ENCODE measurements at places on chromosomes 5 and 9.

GRCh38 chr5:94830520-94830919, 212.1 kb downstream of the SLF1 start:
- no peak for DNase-seq

DNA sequence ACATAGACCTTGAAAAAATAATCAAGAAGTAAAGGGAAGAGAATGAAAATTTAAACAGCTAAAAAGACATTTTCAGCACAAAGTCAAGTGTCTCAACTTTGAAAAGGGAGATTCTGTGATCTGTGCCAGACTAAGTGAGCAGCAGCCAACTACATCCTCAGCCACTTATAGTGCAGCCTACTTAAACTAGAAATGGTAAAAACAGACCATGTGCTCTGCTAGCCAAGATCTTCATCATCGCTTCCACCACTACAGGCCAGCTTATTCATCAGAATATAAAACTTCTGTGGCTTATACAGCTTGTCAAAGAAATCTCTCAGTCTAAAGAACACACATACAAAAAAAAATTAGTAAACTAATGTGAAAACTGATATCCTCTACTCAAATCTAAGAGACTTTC, 63.5 kb downstream of the CEMIP2 start:
- DNase-seq: no peak

GRCh38 chr5:95151694-95152093, 133.2 kb downstream of the MCTP1 start:
- no peak for DNase-seq

DNA sequence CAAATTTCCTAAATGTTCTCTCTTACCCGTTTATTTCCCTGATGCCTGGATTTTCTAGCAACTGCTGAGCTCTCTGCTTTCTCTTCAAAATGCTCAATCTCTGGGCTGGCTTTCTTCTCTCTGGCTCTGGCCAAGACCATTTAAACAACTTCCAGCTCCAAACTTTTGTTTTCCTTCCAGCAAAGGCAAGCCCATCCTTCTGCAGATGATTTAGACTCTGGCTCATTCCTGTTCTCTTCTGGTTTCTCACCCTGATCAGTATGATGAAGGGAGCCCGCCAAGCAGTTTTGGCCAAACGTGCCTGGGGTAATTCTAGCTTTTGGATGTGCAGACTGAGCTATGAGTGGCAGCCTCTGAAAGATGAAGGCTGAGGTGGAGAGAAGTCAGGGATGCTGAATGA, 78.1 kb downstream of the HSPA4 start:
- DNase-seq: no peak

GRCh38 chr9:110672873-110673510, 4.4 kb downstream of the MUSK start:
- DNase-seq: no peak

- no peak for DNase-seq
These were observed 334.8 kb downstream of the DRD1 start for GRCh38 chr5:175109058-175109755.

- DNase-seq: no peak
These were observed 3.4 kb downstream of the IL4 start for GRCh38 chr5:132677191-132677590.

- no peak for DNase-seq
These were observed 764.5 kb downstream of the EFNA5 start for GRCh38 chr5:106906199-106906598.

DNA sequence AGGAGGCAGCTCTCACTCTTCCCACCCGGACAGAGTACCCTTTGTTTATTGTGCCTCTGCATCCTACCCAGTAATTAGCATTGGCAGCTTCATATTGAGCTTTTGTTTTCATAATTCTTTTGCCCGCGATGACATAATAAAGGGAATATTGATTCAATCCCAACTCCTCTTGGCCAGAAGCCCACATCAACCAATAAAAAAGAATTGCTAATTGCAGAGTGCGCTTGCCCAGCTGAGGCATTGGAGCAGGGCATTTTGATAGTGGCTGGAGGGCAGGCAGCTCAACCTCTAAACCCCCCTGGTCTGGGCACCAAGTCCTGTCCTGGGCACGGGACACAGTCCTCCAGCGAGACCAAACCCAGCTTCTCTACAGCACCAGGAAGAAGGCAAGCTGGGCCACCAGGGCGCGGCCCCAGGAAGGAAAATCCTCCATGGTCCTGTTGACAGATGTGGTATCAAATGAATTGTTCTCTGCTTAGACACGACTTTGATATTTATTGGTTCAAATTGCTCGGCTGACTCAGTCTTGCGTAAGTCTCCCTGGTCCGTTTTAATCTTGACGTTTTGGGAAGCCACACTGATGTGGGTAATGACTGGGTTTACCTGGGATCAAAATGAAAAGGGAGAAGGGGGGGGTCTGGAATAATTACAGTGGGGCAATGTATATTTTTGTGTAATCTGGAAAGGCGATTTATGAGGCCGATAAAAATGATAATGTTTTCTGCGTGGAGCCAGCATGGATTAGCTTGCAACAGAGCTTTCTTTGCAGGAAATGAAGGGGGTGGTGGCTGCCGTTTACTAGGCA, 220.7 kb upstream of the MSX2 start:
- DNase-seq: no peak

DNA sequence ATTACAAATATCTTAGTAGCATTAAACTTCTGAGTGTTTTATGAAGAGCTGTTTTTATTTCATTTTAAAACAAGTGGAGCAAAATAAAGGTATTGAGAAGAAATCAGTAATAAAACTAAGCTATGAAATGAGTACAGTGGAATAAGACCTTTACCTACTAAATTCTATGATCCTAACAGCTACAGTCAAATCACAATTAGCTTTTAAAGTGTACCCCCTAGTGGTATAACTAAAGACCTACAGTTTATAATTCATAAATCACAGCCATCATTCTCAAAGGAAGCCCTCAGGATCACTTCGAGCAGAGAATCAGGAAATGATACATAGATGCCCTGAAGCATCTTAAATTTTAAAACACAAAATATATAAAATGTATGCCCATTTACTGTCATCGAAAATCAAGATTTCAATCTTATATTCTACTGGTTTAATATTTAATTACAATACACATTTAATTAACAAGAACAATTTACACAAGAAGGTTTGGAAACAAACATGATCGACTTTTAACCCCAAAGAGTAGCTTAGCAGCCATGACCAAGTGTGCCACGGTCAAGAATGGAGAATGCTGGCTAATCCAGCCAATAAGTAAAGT, 12.3 kb downstream of the CCNH start:
- DNase-seq: peak; percentile 40

DNA sequence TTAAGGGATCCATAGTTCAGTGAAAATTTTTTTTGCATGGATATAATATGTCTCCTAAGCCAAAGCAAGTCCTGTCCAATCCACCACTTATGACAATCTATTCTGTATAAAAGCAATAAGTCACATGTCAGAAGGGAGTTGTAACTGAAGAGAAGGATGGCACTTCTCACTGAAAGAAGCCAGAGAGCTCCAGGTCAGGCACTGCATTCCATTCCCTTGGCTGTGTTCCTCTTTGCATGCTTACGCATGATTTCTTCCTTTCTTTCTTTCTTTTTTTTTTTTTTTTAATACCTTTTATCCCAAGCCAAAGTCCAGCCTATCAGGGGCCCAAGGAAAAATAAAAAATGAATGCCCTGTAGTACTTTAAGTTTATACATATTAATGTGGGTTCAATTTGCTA, 39.8 kb downstream of the MAMDC2 start:
- DNase-seq: no peak

- no peak for DNase-seq
These were observed 98.6 kb downstream of the RXRA start for GRCh38 chr9:134424818-134425217.

- DNase-seq: no peak
These were observed 55.3 kb upstream of the ANGPTL2 start for GRCh38 chr9:127177665-127178265.

DNA sequence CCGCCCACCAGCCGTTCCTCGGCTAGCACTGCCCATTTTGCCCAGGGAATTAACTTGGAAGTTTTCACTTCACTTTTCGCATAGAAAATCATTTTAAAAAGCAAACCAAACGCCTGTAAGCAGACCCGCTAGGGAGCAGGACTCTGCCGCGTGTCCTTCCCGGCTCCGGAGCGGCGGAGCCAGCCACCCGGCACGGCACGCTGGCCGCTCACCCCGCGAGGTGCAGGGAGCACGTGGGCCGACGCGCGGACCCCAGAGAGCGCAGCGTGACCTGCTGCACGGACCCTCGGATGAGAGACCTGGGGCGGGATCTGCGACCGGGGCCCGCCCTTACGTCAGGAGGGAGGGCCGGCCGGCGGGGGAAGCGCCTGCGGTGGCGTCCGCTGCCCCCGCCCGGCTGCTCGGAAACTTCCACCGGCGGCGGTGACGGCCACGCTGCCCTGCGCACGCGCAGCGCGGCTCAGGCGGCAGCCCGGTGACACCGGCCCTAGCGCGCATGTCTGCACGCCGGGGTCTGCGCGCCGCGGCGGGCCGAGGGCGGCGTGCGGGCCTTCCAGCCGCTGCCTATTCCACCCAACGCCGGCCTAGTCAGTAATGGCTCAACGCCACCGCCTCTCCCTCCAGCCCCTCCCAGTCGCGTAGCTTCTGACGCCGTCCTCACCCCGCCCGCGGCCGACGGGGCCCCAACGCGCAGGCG, 507 bp upstream of the TENT4A start:
- peak; percentile 75 for DNase-seq
